ENCODE measurements at places on chromosomes 11 and 22. TPM values are rescaled to one million over a fixed set of nuclear protein-coding genes. Genes with fewer than 3 reads are reported as not detected.

- no peak for DNase-seq
These were observed 28.9 kb downstream of the CELSR1 start for GRCh38 chr22:46508491-46508999.

Gene HORMAD2
- total RNA-seq: not detected

- no peak for DNase-seq
These were observed 89.3 kb upstream of the OPCML start for GRCh38 chr11:133621611-133622010.

DNA sequence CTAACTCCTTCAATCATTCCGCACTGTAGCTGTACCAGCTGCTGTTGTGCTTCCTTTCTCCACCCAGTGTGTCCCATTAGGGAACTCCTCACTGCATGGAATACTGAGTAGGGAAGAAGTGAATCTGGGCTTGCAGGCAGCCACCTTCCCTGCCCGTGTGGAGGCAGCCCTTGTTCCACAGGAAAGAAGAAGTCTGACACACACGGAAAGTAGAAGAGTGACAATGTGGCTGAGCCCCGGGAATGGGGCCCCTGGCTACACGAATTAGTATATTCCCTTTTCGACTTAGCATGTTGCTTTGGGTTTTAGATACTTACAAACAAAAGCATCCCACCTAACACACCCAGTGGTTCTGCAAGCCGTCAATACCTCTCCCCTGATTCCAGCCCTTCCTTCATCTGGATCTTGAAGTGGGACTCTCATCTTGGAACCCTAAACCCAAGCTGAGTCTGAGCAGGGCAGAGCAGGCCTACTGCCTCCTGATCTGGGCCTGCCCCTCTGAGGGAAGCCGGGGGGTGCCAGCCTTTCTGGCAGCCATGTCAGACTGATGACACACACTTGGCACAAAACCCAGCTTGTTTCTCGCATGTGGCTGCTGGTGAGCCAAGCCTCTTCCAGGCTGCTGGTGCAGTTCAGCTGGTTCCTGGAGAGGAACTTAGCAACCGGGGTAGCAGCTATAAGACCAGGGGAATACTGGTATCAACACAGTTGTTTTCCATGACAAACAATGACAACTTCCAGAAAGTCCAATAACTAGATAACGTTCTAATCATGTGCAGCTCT lies 71.6 kb downstream of the C11orf58 start:
- DNase-seq: peak; percentile 77

DNA sequence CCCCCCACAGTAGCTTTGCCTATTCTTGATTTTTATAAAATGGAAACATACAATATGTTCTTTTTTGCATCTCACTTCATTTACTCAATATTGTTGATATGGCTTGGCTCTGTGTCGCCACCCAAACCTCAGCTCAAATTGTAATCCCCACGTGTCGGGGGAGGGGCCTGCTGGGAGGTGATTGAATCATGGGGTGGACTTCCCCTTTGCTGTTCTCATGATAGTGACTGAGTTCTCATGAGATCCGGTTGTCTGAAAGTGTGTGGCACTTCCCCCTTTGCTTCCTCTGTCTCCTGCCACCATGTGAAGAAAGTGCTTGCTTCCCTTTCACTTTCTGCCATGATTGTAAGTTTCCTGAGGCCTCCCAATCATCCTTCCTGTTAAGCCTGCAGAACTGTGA lies 431.3 kb downstream of the MN1 start:
- DNase-seq: no peak

GRCh38 chr22:49961005-49961600 lies 531 bp downstream of the PIM3 start:
- peak; percentile 44 for DNase-seq
